ENCODE measurements at places on chromosomes 5 and 9.

GRCh38 chr5:108259306-108259705 lies 122.6 kb downstream of the FBXL17 start:
- no peak for DNase-seq
- no peak overlapping the region for H3K27ac ChIP-seq
- H3K4me1 ChIP-seq, result no peaks in the 10 kb centered on the region
- no peaks in the 10 kb centered on the region for H3K36me3 ChIP-seq
- no peaks in the 10 kb centered on the region for H3K27me3 ChIP-seq

DNA sequence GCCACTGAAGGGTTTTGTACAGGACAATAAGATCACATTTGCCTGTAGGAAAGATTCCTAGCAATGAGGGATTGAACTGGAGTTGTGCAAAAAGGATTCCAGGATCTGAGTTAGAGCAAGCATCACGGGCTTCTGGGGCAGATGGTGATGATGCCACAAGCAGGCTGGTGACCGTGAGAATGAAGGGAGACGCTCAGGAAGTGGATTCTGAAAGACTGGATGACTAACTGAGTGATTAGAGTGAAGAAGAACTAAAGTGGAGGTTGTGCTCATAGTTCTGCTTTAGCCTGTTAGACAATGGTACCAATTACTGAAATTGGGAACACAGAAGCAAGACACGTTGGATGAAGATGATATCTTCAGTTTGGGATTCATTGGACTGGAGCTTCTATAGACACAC lies 168.2 kb downstream of the CD180 start:
- no peak for DNase-seq
- no peak overlapping the region for H3K27ac ChIP-seq
- H3K27me3 ChIP-seq, result no peaks in the 10 kb centered on the region
- H3K36me3 ChIP-seq, result no peaks in the 10 kb centered on the region

DNA sequence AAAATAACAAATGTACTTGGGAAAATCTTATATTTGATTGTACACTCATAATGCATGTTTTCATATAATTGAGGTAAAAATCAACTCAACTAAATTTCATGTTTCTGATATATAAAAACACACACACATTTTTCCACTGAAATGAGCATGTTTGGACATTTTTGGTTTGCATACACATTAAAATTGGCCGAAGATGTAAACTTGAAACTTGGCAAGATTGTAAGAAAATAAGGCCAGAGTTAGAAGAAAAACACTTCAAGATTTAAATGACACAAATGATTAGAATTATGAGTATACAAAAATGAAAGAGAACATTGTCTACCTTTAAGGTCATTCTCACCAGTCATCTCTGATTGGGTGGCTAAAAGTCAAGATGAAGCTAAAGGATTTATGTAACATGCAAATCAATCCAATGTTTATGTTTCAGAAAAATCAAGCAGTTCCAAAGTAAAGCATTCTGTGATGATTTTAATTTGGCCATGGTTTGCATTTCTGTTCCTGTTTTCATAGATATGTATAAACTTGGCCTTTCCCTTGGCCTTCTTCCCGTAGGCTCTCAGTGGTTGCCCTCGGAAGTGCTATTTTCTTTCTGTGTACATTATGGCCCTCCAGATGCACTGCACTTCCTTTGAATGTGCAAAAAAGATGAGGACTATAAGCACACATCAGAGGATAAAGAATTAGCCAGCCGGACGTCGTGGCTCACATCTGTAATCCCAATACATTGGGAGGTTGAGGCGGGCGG lies 1105.4 kb upstream of the DMAC1 start:
- no peaks in the 10 kb centered on the region for H3K4me1 ChIP-seq
- no peak for DNase-seq
- H3K36me3 ChIP-seq, result no peaks in the 10 kb centered on the region
- no peak overlapping the region for H3K4me3 ChIP-seq

- no peak overlapping the region for H3K27ac ChIP-seq
- no peaks in the 10 kb centered on the region for H3K4me1 ChIP-seq
- H3K4me3 ChIP-seq, result no peak overlapping the region
- no peaks in the 10 kb centered on the region for H3K36me3 ChIP-seq
- no peak for DNase-seq
Observed at GRCh38 chr5:68380078-68380477, 164.5 kb downstream of the PIK3R1 start.

DNA sequence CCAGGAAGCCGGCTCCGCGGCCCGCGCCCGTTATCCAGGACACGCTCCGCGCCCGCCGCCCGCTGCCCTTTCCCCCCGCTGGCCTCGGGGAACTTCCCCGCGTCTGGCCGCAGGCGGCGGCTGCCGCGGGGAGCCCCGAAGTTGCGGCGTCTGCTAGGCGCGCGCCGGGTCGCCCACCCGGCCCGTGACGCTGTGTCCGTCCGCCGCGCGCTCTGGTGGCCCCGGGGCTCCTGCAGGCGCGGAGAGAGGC lies 621 bp upstream of the GCNT4 start:
- no peak for DNase-seq
- H3K4me1 ChIP-seq, result peaks cover 14% of the 10 kb centered on the region
- peaks cover 31% of the 10 kb centered on the region for H3K27me3 ChIP-seq
- H3K4me3 ChIP-seq, result peak overlapping the region; percentile 72
- no peaks in the 10 kb centered on the region for H3K36me3 ChIP-seq
- H3K27ac ChIP-seq, result peak overlapping the region; percentile 73

GRCh38 chr9:73892335-73892734 lies 604.8 kb upstream of the RORB start:
- no peak overlapping the region for H3K27ac ChIP-seq
- no peaks in the 10 kb centered on the region for H3K27me3 ChIP-seq
- no peaks in the 10 kb centered on the region for H3K36me3 ChIP-seq
- DNase-seq, result no peak

- no peak overlapping the region for H3K27ac ChIP-seq
- H3K4me3 ChIP-seq, result no peak overlapping the region
- H3K27me3 ChIP-seq, result no peaks in the 10 kb centered on the region
- no peaks in the 10 kb centered on the region for H3K4me1 ChIP-seq
- DNase-seq, result no peak
Observed at GRCh38 chr5:2617461-2617860, 134.0 kb downstream of the IRX2 start.

- H3K36me3 ChIP-seq, result no peaks in the 10 kb centered on the region
- H3K27me3 ChIP-seq, result no peaks in the 10 kb centered on the region
- no peak overlapping the region for H3K27ac ChIP-seq
Observed at GRCh38 chr9:136137321-136138265, 18.9 kb upstream of the TMEM250 start.

DNA sequence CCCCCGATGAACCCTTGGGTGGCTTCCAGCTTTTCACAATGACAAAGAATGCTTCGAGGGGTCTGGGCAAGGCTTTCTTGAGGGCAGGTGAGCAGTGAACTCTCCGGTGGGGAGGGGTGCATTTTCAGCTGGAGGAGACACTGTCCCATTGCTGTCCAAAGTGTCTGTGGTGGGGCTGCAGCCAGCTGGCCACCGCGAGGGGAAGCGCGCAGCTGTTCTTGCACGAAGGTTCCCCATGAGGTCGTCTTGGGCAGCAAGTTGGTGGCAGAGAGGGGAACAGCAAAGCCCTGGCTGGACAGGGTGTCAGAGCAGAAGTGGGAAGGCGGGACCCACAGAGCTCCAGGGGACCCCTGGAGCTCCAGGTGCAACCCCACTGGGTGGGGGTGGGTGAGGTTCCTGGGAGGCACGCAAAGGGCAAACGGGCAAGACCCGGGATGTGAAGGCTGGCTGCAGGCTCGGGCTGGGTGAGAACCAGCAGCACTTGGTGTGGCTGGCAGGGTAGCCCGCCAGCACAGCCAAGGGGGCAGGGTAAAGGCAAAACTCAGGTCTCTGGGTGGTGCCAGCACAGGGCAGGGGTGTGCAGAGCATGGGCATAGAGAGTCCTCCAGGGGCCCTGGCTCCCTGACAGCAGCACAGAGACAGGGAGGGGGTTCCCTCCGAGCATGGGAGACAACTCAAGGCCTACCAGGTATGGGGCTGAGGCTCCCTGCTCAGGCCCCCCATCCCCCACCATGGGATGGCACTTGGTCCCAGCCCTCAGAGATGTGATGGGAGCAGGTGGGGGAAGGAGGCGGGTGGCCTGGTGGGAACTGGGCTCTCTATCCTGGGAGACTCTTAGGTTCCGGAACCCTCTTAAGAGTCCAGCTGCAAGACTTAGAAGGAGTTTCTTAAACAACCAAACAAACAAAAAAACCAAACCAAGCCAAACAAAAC lies 26.6 kb downstream of the TSPAN17 start:
- no peak overlapping the region for H3K27ac ChIP-seq
- no peak overlapping the region for H3K4me3 ChIP-seq
- no peaks in the 10 kb centered on the region for H3K36me3 ChIP-seq
- no peak for DNase-seq

DNA sequence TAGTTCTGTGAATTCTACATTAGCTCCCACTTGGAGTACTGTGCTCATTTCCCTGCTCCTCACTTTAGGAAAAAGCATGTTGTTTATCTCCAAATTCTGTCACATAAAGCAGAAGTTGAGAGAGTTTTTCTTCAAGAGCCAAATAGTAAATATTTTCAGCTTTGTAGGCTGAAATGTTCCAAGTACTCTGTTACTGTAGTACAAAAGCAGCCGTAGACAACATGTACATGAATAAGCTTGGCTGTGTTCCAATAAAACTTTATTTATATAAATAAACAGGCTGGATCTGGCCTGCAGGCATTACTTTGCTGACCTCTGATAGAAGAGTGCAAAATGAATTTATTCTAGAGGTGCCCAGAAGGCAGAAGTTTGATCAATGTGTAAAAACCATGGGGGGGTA lies 73.0 kb upstream of the AGXT2 start:
- H3K4me3 ChIP-seq, result no peak overlapping the region
- no peak overlapping the region for H3K27ac ChIP-seq
- no peak for DNase-seq
- peaks cover 4% of the 10 kb centered on the region for H3K27me3 ChIP-seq

GRCh38 chr5:9544502-9545135 lies 1.3 kb downstream of the SEMA5A start:
- DNase-seq, result peak; percentile 79
- peaks cover 28% of the 10 kb centered on the region for H3K27me3 ChIP-seq
- H3K4me3 ChIP-seq, result peak overlapping the region; percentile 42
- H3K36me3 ChIP-seq, result no peaks in the 10 kb centered on the region

GRCh38 chr5:139124774-139125520 lies 73.2 kb downstream of the SIL1 start:
- H3K27me3 ChIP-seq, result no peaks in the 10 kb centered on the region
- H3K4me1 ChIP-seq, result no peaks in the 10 kb centered on the region
- no peaks in the 10 kb centered on the region for H3K36me3 ChIP-seq

GRCh38 chr9:13033959-13034693 lies 245.4 kb downstream of the MPDZ start:
- peak; percentile 80 for DNase-seq
- no peaks in the 10 kb centered on the region for H3K36me3 ChIP-seq
- H3K27me3 ChIP-seq, result no peaks in the 10 kb centered on the region
- H3K4me3 ChIP-seq, result peak overlapping the region; percentile 17

DNA sequence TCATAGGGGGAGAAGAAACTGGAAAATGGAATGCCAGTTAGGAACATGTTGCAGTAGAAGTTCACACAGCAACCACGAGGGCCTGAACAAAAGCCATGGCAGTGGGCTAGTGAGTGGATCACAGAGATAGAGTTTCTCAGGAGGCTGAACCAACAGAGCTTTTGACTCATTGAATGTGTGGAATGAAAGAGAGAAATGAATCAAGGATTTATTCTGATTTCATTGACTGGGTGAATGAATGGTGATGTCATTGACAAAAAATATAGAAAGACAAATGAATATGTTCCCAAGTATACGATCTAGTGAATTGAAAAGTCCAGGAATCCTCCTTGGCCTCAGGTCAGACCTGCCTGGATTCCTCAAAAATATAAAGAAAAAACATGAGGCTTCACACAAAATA lies 99.2 kb downstream of the ZNF462 start:
- H3K27ac ChIP-seq, result no peak overlapping the region
- H3K36me3 ChIP-seq, result no peaks in the 10 kb centered on the region
- H3K4me1 ChIP-seq, result no peaks in the 10 kb centered on the region
- H3K27me3 ChIP-seq, result no peaks in the 10 kb centered on the region
- no peak overlapping the region for H3K4me3 ChIP-seq

- H3K4me1 ChIP-seq, result peaks cover 18% of the 10 kb centered on the region
- peaks cover 19% of the 10 kb centered on the region for H3K36me3 ChIP-seq
- H3K27ac ChIP-seq, result no peak overlapping the region
Observed at GRCh38 chr5:94693043-94693822, 74.8 kb downstream of the SLF1 start.

DNA sequence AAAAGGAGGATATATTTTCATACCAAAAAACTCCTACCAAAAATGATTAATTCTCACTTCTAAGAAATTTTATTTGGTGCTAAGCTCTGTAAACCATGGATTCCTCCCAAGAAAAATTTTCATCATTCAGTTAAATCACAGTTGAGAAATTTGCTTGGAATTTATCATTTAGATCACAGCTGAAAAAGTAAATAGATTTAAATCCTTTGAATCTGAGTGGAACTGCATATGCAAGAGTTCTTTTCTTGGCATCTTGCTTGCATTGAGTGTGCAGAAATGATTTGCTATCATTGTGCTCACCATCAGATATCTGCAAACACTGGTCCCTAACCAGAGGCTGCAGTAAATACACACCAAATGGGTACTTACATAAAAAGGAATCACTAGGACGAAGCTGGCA lies 836.1 kb upstream of the CDH6 start:
- H3K27me3 ChIP-seq, result no peaks in the 10 kb centered on the region
- DNase-seq, result no peak
- H3K27ac ChIP-seq, result no peak overlapping the region
- no peak overlapping the region for H3K4me3 ChIP-seq
- H3K4me1 ChIP-seq, result no peaks in the 10 kb centered on the region
- H3K36me3 ChIP-seq, result no peaks in the 10 kb centered on the region

DNA sequence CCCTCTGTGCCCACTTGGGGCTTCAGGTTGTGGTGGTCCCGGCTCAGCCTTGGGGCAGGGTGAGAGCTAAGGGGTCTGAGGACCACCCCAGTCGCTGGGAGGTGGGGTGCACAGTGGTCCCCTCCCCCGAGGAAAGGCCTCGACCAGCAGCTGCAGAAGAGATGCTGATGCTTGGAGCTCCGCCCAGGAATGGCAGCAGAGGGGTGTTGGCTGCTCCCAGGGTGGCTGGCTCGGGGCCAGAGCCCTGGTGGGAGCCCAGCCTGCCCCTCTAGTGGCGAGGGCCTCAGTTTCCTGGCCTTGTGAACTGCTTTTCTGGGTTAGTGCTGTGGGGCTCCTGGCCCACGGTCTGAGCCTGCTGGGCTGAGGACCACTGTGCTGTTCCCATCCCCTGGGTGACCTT lies 1.2 kb downstream of the DIPK1B start:
- H3K4me3 ChIP-seq, result peak overlapping the region; percentile 84
- no peaks in the 10 kb centered on the region for H3K27me3 ChIP-seq
- peaks cover 16% of the 10 kb centered on the region for H3K4me1 ChIP-seq
- no peaks in the 10 kb centered on the region for H3K36me3 ChIP-seq

GRCh38 chr5:173330338-173331206 lies 2.4 kb upstream of the STC2 start:
- no peak overlapping the region for H3K4me3 ChIP-seq
- no peak for DNase-seq
- no peaks in the 10 kb centered on the region for H3K27me3 ChIP-seq
- peak overlapping the region; percentile 47 for H3K27ac ChIP-seq
- no peaks in the 10 kb centered on the region for H3K36me3 ChIP-seq
